ENCODE measurements at places on chromosomes 2 and 18.

- DNase-seq: no peak
Measured at GRCh38 chr2:106886916-106887758, 1.2 kb upstream of the ST6GAL2 start.

DNA sequence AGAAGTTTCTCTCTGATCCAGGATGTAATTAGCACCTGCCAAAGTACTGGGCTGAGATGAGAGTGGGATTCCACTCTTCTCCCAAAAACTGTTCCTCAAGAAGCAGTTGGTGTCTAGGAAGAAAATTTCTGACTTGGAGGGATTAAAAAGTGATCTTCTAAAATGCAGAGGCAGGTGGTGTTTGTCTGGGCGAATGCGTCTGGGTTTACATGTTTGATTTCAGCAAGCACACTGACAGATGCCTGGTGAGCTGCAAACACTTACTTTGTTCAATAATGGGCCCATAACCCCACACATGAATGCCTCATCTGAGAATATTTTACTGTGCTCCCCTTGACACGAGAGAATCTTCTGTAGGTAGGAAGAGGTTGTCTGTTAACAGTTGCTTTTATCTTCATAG, 24.3 kb upstream of the KCNF1 start:
- DNase-seq: no peak

DNA sequence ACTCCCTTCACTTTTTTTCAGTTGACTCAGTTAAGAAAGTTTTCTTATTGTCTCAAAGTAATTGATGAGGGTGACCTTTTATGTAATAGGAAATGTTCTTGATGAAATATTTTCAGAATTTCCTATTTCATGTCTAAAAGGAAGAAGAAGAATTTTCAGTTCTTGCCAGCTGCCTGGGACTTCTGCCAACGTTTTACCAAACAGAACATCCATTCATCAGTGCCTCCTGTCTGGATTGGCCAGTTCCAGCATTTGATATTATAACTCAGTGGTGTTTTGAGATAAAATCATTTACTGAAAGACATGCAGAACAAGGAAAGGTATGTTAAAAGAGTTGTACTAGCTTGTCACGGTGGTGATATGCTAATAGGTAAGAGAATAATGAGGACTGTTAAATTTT, 104.7 kb upstream of the MYO3B start:
- no peak for DNase-seq

DNA sequence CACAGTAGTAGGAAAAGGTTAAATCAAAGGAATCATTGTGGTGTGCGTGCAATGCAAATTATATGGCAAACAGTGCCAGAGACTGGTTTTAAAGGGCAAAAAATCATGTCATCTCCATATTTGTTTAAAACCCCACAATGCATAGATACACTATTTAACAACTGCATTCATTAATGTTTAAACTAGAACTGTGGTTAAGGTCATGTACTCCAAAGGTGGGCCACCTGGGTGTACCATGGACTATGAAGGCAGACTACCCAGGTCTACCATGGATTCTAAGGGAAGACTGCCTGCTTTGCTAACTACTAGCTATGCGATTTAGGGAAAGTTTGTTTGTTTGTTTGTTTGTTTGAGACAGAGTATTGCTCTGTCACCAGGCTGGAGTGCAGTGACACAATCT, 356.3 kb downstream of the ZEB2 start:
- peak; percentile 12 for DNase-seq

DNA sequence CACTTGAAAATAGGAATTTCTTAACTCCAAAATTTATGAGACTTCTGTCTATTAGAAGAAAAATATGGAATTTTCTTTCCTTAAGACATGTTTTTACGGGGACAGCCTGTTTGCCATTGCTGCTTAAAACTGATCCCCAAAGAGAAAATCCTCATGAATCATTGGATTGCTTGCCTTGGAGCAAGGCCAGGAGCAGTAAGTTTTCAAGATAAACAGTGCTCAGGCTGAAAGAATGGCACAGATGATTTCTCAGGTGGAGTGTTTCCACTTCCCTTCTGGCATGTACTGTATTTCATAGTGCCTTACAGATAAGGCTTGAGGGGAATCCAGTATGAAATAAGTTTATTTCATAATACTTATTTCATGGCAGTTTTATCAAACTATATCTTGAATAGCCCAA, 74.3 kb upstream of the MMADHC start:
- DNase-seq: no peak

GRCh38 chr18:58051765-58052460, 7.9 kb downstream of the NEDD4L start:
- DNase-seq: peak; percentile 20

DNA sequence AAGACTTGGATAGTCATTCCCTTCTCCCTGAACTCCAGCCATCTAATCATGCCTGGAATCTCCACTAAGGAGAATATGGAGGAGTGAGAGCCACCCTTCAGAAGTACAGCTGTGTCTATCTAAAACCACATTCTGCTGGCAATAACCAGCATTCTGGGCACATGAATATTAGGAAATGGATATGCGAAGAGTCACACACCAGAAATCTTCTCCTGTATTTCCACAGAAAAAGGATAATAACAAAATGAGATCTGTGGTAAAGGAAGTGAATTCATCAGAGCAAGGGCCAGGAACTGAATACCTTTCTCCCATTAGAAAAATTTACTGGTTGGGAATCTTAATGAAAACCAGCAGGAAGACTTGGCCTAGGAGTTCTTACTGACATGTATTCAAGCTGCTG, 218.8 kb downstream of the SCG2 start:
- no peak for DNase-seq

- no peak for DNase-seq
Measured at GRCh38 chr2:196166876-196167275, 4.5 kb downstream of the STK17B start.

DNA sequence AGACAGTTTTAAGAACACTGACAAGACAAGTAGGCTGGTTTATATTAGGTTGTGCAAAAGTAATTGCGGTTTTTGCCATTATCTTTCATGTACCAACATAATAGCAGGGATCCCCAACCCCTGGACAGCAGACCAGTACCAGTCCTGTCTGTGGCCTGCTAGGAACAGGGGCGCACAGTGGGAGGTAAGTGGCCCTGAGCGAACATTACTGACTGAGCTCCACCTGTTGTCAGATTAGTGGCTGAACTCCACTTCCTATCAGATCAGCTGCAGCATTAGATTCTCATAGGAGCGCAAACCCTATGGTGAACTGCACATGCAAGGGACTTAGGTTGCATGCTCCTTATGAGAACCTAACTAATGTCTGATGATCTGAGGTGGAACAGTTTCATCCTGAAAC, 921.9 kb downstream of the CCDC85A start:
- no peak for DNase-seq

DNA sequence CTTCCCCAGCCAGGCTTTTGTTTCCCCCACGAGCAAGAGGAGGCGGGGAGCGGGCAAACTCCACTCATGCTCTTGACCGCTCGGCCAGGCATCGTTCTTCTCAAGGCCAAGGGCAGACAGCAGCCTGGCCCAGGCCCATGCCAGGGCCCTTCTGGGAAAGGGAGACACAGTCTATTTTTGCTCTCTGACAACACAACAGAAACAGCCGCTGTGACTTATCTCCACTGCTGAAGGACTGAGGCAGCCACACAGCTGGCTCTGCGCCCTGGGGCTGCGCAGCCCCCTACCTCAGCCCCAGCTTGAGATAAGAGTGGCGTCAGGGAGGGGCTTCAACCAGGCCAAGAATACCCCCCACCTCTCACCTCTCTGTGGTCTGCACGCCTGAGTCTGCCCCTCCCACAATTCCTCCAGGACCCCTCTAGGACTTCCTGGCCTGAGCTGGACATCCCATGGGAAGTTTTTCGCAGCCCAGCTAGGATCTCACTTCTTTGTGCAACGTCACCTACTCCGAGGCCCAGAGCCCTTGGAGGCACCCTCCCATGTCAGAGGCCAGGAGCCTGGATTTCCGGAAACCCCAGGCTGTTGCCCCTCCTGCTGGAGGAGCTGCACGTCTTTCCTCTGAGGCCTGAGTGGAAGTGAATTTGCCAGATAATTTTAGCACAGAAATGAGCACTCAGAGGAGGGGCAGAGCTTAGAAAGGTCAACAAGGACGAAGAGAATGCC, 118.9 kb upstream of the OTOS start:
- DNase-seq: no peak

DNA sequence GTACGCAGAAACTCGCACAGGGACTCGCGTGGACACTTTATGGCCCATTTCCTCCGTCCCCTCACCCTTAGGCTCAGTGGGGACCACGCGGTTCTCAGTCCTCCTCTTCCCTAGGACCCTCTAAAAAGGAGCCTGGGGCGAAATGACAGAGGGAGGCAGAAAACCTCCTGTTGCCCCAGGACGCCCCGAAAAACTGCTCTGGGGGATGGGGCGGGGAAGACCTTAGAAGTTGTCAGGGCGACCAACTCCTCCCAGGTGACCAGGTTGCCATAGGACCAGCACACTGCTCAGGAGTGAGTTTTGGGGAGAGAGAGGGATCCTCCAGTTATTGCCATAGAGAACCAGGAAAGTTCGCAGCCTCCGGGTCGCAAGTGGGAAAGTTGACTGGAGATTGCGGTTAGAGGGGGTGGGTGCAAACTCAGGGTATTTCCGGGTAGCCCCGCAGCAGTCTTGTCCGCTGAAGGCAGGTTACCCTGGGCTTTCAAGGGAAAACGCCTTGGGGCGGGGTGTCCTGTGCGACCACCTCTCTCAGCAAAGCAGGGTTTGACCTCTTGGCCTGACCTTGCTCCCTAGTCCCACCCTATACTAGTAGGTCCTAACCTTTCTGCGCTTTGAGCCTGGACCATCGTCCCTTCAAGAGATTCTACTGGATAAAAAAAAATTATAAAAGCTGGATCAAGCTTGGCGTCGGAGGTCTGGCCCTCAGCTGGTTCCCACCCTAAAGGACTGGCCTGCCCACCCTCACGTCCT, 7.8 kb upstream of the PAX3 start:
- no peak for DNase-seq

DNA sequence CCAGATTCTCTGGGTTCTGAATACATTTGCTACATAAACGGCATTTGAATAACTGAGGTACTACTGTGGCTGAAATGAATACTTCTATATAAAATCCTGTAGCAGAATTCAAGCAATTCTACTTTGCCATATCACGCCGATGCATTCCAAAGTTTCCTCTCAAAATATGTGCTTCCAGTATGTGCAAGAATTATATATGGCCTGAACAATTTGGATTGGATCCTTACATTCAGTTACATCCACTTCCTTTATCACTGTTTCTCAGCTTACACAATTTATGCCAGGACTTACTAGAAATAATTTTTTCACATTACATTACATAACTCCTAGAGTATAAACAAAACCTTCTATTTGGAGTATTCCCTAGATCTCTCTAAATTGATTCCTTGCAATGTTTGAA, 46.3 kb upstream of the STAT4 start:
- DNase-seq: no peak

GRCh38 chr18:26926066-26926675, 60.7 kb upstream of the AQP4 start:
- DNase-seq: no peak

DNA sequence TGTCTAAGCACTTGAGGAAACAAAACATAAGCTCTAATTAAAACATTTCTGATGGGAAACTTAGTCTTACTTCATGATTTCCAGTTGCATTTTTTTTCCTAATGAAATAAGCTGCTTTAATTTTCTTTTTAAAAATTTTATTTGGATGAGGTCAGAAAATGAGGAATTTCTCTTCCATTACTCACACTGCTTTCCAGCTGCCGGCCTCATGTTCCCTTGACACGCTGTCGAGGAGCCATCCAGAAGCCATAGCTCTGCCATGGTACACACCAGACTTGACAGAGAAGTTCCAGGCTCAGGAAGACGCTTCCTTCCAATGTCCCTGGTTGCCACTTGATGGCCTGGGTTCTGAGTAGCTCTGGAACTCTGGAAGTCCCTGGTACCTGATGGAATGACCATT, 12.1 kb upstream of the MAPRE2 start:
- DNase-seq: no peak

DNA sequence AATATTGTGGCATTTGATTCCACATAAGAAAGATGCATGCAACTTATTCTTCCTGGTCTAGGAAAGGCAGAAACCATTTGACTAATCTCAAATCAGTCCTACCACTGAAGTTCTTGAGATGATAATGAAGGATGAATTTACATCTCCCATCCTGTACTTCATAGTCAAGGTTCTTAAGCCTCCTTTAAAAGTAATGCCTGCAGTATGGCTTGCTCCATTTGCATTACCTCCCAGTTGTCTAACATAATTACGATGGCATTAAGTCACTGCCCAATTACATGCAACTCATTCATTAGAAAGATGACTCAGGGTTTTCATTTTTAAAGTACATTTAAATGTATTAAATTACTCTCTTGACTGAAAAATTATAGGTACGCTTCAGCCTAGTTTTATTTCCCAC, 32.2 kb downstream of the THADA start:
- no peak for DNase-seq

- no peak for DNase-seq
Measured at GRCh38 chr2:200101922-200102321, 146.5 kb downstream of the MAIP1 start.

DNA sequence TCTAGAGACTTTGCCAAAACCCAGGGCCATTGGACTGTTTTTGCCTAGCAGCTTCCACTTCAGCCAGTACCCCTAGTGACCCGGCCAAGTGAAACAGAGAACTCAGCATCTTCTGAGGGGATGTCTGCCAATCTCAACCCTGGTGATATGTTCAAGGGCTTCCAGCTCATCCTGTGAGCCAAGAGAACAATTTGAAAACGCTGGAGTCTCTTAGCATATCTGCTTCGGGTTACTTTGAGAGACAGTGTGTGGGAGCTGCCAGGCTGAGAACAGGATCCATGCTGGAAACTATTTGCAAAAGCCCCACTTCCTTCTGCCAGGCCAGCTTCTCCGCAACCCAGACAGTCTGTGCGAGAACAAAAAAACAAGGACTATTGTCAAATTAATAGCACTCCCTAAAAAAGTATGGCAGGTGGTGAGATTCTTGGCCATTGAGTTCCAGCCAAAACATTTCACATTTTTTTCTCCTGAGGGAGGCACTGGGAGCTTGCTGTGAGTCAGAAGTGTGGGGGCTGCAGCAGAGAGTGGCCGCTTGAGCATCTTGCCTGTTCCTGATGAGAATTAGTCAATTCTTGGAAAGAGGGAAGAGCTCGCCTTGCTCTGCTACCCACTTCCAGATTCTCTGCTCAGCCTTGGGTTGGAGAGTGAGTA, 395.6 kb upstream of the TRIB2 start:
- no peak for DNase-seq

GRCh38 chr2:69041214-69041613, 28.2 kb downstream of the ANTXR1 start:
- DNase-seq: no peak

- no peak for DNase-seq
Measured at GRCh38 chr2:50781646-50782045, 250.3 kb downstream of the NRXN1 start.

- no peak for DNase-seq
Measured at GRCh38 chr18:61797696-61798590, 94.9 kb downstream of the RNF152 start.

Data from HuH-7 (cell line).